Glutamatergic neuron (in vitro differentiated cells): ENCODE measurements at places on chromosomes 4 and X.

DNA sequence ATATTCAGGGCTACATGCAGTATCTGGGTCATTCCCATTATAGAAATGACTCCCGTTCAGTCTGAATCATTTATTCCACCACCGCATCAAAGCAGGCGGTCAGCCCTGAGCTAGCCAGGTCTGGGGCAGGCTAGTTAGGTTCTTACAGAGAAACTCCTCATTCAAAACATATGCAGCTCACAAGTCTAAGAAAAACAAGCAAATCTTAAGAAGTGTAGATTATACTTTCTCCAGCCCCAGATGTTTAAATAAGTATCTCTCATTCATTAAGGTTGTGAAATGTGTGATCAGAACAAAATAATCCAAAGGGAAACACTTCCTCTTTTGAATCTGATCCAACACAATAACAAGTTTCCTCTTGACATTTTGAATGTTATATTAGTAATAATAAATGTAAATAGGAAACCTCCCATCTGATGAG, 441.9 kb downstream of the INPP4B start:
- no peak for DNase-seq

- no peak for DNase-seq
These were observed 36.2 kb downstream of the DCX start for GRCh38 chrX:111375747-111376146.

- DNase-seq = no peak
These were observed 197.5 kb downstream of the VEGFC start for GRCh38 chr4:176595257-176595656.

DNA sequence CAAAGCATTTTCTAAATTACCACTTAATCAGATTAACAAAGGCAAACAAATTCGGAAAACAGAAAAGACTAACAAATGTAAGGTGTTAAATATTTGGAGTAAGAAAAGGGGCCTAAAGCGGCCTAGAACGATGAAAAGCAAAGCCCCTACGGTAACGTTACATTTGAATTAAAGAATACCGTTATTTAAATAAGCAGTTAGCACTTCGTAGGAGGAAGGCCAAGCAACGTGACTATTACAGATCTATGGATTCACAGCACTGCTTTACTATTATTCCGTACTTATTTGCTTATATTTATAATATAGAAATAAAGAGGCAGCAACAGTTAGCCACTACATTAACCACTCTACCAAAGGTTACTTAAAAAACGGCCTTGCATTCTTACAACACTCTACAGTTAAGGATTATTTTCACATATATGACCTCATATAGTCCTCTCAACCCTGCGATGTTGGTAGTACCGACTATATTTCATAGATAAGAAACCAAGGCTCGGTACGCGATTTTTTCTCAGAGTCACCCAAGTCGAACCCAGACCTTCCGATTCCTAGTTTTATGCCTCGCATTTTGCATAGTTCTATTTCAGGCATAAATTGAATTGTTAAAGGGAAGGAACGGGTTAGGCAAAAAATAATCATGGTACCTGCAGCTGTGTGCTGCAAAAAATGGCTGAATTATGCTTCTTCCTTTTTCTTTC, 2.9 kb downstream of the KLHL15 start:
- no peak for DNase-seq

DNA sequence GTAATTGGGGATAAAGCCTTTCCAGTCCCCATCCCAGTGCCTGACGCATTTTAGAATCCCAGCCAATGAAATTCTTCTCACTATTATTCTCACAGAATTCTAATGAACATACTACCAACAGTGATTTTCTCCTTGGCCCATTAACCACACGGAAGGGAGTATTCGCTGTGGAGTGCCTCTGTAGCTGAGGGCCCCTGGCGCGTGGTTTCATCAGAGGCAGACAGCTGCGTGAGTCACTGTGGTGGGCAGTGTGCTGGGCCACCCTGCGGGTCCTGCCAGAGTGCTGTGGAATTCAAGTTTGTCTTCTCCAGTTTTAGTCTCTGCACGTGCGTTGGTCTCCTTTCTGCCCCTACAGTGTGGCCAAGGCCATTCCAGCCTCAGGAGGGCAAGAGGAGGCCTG, 335.4 kb upstream of the FAT1 start:
- DNase-seq = no peak

DNA sequence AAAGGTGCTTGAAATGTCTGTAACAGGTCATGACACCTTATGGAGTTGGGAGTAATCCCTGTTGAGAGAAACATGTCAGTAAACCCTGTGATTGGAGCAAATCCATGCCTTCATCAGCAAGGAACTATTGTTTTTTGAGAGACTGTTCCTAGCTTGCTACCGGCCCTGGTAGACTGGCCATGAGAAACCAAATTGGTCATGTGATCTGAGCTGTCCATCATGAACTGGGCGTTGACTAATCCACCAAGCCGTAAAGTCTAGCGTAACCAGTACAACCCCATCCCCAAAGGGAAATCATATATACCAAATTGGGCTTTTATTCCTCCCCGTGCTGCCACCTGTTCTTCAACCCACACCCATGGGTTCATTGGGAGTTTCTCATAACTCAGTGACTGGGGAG, 143.7 kb downstream of the PHF8 start:
- DNase-seq = no peak

DNA sequence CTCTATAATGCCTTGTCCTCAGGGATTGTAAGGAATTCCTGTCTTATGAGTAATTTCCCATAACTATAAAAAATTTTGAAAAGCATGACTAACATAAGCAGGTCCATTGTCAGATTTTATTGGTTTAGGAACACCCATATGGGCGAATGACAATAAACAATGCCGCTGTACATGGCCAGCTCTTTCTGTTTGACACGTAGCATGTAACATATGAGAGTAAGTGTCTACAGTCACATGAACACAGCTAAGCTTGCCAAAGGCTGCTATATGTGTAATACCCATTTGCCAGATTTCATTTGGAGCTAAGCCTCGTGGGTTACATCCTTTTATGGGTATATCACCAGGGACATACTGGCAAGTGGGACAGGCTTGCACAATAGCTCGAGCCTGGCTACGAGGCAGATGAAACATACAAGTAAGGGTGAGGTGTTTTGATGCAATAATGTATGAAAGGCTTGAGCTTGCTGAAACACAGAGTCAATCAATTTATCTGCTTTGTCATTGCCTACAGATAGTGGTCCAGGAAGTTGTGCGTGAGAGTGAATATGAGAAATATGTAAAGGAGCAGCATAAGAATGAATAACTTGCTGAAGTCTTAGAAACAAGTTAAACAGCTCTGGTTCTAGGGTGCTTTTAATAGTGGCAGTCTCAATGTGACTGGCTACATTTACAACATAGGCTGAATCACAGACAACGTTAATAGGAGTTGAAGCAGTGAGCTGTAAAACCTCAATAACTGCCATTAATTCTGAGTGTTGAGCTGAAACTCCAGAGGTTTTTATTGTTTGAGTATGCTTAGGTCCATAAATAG, 67.4 kb upstream of the UGT2B10 start:
- no peak for DNase-seq

GRCh38 chr4:184016759-184017668, 111.9 kb downstream of the STOX2 start:
- DNase-seq = no peak

DNA sequence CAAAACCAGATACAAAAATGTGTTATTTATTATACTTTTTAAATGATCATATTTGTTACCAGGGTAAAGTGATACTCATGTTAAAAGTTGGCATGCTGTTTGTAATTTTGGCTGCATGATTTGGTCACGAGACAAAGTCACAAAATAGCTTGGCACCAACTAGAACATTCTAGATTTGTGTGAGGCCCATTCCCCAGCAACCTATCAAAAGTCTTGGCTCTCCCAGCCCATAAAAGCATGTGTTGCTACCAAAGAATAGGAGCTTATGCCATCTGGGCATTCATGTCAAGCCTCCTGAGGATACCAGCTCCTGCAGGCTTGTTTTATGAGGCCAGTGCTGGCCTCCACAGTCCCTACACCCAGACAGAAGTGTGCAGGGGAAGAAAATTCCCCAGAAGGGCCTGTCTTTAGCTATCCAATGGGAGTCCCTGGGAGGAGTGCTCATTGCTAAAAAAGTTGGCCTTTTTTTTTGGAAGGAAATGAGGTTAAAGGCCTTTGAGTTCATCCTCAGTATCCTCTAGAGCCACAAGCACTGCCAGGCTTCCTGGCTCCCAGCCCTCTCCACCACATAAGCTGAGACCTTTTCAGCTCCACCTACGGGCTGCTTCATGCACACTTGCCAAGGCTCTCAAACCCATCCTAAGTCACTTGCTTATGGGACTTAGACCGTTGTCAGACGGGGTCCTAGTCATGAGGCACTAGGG, 211.9 kb upstream of the EOLA2 start:
- no peak for DNase-seq

GRCh38 chrX:40530509-40530908, 50.3 kb upstream of the ATP6AP2 start:
- DNase-seq = no peak

DNA sequence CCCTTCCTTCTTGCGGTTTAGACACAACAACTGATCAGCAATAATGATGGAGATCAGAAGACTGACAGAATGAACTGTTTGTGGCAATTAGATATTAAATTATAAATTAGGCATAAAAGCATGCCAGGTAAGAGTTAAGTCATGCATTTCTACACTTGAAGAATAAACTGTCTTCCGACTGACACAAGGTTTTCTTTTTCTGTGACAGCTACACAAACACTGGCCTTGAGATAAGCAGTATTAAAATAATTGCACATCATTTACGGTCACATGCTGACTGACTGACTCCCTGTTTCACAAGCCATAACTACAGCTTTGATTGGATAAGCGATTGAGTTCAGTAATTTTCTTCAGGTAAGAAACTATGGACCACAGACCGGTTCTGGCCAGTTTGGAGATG, 56.2 kb downstream of the UBE2NL start:
- no peak for DNase-seq

DNA sequence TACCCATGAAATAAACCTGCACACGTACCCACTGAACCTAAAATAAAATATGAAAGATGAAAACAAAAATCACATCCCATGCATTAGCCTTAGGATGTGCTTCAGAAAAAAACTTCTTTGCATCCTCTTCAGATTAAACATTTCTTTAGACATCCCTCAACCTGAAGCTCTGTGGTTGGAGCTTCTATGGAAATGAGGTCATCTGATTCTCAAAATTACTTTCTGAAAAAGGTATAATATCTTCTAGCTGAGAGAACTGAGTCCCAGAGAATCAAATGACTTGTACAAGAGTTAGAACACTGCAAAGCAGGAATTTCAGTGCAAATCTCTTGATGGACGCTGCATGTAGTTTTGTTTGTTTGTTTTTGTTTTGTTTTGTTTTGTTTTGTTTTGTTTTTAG, 19.1 kb upstream of the ANTXR2 start:
- DNase-seq = no peak

DNA sequence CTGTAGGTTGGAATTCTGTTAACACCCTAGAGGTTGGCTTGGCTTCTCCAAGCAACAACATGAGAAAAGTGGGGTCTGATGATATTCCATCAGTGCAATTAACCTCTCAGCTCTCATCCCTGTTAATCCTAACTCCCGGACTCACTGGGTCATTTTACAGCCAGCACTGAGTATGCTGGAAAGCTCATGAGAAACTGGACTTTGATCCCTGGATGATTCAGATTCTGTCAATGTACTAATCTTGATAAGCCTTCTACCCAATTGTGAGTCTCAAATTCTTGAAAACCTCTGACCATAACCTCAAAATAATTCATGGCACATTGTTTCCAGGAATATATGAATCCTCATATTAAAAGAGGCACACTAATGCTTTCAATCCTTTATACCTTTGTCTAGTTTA, 244.3 kb upstream of the DCAF8L1 start:
- no peak for DNase-seq

- no peak for DNase-seq
These were observed 1.0 kb upstream of the ANKRD17 start for GRCh38 chr4:73259571-73260090.

- DNase-seq = no peak
These were observed 668.4 kb downstream of the CENPC start for GRCh38 chr4:66876946-66877345.

DNA sequence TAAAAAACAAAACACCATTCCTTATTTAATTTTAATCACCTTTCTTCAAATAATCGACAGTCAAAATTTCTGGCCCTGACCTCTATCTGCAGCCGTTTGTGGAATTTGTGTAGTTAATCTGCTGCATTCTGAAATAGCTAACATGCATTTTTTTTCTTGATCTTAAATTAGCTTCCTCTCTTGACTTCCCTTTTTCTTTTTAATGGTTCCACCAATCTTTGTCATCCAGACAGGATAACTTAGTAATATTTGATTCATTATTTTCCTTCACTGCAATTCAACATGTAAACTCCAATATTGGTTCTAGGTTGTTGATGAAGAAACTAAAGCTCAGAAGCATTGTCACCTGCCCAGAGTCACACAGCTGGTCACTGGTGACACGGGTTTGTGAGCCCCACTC, 77.3 kb downstream of the ARHGAP10 start:
- no peak for DNase-seq

DNA sequence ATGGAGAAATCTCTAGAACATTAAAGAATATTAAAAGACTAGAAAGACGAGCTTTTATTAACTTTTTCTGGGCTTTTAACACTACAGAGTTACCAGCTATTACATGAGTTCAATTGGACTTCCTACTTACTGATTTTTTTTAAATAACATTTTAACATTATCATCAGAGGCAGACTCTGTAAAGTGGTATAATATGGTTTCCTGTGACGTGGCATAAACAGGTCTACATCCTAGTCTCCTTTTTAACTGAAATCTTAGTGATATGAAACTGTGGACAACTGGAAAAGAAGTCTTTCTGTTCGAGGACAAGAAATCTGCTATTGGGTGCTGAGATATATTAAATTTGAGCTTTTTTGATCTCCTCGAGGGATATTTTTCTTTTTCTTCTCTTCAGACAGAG, 48.7 kb upstream of the ABCG2 start:
- no peak for DNase-seq
